ENCODE measurements at places on chromosomes 4 and X.

DNA sequence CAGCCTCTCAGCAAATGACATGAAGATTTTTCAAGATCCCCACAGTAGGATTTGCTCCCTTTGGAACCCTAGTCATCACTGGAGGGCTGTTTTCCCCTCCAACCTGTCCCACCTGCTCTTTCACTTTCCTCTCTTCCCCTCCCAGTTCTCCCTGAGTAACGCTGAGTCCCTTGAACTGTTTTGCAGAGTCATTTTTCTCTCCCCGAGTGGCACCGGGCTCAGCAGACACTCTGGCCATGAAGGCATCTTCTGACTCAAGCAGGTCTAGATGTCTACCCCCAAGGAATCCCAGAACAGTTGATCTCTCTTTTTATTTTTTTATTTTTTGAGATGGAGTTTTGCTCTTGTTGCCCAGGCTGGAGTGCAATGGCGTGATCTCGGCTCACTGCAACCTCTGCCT, 52.2 kb downstream of the HTRA3 start:
- no peak for DNase-seq

GRCh38 chrX:74923942-74924448, 1.3 kb downstream of the NEXMIF start:
- no peak for DNase-seq

DNA sequence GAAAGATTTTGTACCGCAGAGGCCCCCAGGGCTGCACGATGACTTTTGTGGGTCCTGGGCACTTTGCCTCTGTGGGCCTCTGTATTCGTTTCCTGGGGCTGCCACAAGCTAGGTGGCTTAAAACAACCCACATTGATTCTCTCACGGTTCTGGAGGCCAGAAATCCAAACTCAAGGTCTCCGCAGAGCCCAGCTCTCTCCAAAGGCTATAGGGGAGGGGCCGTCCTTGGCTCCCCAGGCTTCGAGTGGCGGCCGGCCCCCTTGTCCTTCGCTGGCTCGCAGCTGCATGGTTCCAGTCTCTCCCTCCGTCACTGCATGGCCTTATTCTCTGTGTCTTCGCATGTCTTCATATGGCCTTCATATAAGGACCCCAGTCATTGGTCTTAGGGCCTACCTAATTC, 241.2 kb downstream of the EVC2 start:
- no peak for DNase-seq

- no peak for DNase-seq
Measured at GRCh38 chr4:182745237-182745636, 171.9 kb downstream of the DCTD start.

GRCh38 chr4:108359986-108360681, 191.4 kb upstream of the LEF1 start:
- DNase-seq = no peak

DNA sequence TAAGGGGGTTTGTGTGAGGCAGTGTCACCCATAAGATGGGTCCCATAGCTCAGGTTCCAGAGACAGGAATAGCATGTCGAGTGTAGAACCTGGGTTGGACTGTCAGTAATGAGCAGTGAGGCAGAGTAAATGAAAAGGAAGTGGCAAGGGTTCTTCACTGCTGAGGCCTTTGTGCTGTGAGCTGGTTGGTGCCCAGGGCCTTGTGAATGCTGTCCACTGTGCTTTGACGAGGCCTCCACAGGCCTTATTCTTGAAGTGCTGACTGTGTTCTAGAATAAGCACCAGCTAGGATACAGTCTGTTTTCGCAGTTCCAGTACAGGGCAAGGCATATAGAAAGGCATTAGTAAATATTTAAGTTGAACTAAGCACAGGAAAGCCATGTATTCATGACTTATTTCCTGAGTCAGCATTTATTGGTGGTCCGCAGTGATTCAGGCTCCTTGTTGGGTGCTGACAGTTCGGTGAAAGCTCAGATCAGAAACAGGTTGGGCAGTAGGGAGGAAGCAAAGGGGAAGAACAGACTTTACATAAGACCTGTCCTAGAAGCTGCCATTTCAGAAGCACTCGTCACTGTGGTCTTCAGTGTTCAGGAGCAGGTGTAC, 25.6 kb upstream of the TADA2B start:
- no peak for DNase-seq
